ENCODE measurements at places on chromosomes 6 and 20.
A peak's percentile ranks its signal among the peaks of the same experiment; 100 is the strongest.

DNA sequence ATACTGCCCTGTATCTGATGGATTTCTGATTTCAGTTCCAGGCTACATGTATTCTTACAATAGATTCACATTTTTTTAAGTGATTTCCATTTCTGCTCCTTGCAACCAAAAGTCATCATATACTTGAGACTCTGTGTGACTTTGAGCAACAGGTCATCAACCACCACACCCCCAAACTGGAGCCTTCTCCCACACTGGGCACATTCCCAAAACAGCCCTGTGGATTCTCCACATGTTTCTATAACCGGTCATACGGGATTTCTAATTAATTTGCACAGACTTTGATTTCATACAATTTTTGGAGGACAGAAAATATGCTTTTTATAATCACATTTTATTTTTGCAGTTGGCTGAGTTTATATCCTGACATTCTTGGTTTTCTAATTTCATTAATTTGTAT lies 317.2 kb upstream of the ID4 start:
- no peak for DNase-seq

- DNase-seq, result peak; percentile 6
Observed at GRCh38 chr6:169793408-169793807, 42.0 kb downstream of the ERMARD start.

GRCh38 chr6:8065519-8065911 lies 1.3 kb upstream of the BLOC1S5 start:
- no peak for DNase-seq

DNA sequence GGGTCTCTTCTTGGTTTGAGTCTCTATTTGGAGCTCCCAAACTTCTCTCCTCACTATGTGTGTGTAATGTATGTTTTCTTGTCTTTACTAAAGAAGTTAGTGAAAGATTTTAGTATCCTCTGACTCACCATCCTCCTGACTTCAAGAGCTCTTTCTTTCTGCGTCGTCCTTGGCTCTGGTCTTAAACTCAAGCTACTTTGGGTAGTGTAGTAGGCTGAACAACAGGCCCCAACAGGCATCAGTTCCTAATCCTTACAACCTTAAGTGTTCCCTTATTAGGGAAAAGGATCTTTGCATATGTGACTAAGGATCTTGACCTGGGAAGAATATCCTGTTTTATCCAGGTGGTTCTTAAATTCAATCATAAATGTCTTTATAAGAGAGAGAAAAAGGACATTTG lies 810.2 kb downstream of the MAFB start:
- DNase-seq, result no peak

GRCh38 chr6:118971682-118972081 lies 36.7 kb upstream of the MCM9 start:
- DNase-seq, result no peak

DNA sequence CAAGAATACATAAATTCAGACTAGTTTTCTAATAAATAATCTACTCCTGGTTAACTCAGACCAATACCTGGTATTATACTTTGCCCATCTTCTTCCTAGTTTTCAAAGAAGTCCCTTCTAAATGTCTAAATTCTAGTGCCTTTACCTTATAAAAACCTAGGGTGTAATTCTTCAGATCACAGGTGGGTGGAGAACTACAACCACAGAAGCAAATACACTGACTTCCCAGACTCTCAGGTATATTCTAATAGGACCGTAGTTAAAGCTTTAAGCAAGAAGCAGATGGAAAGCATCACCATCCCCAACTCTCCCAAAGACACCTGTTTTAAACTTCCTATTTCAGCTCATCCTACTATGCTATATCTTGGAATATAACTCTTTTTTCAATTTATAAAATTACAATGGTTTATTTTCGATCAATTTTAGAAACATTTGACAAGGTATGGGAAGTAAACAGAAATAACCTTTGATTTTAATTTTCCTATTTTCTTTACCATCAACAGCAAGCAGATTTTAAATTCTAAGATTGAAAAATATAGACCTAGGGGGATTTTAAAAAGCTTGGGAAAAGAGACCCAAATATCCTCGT lies 15.8 kb downstream of the MAN1A1 start:
- DNase-seq, result no peak

DNA sequence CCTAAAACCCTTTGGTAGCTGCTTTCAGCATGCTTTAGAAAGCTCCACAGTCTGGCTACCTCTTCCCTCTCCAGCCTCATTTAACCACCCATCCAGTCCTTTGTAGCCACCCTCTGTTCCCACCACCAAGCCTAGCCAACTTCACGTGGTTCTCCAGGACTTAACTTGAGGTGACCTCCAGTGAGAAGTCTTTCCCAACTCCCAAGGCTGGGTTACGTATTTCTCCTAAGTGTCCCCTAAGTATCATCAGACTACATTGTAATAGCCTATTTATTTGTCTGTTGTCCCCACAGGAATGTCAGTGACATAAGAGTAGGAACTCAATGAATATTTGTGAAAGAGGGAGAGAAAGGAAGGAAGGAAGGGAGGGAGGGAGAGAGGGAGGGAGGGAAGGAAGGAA lies 431.9 kb upstream of the JARID2 start:
- DNase-seq, result no peak

DNA sequence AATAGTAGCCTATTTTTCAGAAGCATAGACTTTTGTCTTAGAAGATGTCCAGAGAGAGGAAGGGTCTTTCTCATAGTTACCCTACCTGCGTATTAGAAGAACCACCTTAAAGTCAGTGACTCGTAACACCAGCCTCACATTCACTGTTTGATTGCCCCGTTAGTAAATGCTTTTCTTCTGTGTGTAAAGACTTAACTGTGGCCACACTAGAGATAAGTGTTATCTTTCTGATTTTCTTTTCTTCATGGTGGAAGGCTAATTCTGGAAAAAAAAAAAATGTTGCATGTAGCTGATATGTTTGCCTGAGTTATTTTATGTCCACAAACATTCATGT lies 83.9 kb downstream of the SAMD3 start:
- no peak for DNase-seq

DNA sequence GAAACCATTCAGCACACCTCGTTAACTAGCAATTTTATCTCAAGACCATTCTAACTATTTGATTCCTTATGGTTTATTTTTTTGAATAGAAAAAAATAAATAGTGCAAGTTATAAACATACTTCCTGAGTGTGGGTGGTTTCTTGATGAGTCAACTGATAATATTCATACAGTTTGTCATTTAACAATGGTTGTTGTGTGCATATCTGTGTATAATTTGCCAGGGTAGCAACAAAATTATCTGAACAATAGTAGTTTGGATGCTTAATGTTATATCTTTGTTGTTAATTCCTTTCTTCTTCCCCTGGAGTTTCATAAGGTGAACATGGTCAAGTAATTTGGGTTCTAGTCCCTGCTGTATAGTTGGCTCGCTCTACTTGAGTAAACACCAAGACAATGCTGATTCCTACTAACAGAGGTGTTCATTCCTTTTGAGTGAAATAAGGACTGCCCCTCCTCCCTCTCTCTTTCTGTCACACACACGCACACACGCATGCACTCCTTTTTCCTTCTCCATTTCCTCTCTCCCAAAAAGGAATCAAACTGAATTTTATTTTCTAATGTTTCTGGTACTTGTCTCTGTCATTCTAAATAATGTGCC lies 938.1 kb upstream of the EPHA7 start:
- no peak for DNase-seq

DNA sequence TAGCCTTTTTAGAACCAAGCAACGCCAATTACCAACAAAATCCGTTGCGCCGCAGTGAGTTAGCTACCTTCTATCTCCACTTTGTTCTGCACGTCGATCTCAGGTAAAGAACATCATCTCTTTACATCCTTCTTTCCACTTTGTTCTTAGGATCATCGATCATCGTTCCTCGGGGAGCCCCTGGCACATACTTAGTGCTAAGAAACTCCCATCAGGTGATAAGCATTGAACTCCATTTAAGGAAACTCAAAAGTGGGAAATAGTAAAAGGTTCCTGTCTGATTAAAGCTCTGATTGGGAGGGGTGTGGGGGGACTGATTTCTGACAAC lies 227.0 kb upstream of the PRSS16 start:
- no peak for DNase-seq

DNA sequence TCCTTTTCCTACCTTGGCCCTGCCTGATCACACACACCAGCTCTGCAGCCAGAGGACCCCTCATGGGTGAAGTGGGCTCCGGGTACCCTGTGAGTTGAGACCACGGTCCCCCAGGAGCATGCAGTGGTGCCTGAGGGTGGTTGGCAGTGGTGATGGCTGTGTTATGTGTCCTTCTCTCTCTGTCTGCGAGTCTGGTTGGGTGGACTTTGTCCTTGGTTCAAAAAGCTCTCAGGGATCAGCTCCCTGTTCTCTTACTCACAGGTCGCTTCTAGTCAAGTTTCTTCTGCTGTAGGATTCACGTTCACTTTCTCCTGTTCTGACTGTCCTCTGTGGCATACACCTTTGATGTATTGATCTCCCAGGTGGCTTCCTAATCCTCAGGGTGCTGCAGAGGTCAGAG lies 84.6 kb downstream of the TXNDC5 start:
- no peak for DNase-seq

DNA sequence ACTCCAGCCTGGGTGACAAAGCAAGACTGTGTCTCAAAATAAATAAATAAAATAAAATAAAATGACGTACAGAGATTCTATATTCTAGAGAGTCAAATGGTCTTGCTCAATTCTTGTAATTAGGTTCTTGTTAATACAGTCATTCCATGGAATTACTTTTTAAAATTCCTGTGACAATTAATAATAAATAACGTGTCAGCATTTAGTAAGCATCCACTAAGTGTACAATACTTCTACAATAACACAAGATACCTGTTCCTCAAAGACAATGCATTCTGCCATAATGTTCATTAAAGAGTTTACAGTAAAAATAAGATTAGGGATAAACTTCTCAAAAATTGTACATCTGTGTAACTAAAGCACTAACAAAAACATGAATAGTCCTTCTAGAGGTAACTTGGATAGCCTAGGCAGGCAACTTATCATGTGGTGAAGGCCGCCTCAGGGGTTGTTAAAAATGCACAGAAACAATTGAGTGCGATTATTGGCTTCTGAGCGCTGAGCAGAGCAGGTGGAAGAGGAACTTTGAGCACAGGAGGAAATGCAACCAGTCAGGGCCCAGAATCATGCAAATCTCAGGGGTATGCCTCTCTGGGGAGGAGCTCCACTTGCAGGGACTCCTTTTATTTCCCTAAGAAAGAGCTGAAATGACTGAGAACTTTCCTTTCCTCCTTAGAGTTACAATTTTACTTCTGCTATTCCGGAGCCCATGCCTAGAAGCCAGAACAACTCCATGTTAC lies 37.1 kb downstream of the QRSL1 start:
- peak; percentile 28 for DNase-seq

GRCh38 chr6:52976591-52977035 lies 18.5 kb downstream of the GSTA4 start:
- DNase-seq, result no peak

DNA sequence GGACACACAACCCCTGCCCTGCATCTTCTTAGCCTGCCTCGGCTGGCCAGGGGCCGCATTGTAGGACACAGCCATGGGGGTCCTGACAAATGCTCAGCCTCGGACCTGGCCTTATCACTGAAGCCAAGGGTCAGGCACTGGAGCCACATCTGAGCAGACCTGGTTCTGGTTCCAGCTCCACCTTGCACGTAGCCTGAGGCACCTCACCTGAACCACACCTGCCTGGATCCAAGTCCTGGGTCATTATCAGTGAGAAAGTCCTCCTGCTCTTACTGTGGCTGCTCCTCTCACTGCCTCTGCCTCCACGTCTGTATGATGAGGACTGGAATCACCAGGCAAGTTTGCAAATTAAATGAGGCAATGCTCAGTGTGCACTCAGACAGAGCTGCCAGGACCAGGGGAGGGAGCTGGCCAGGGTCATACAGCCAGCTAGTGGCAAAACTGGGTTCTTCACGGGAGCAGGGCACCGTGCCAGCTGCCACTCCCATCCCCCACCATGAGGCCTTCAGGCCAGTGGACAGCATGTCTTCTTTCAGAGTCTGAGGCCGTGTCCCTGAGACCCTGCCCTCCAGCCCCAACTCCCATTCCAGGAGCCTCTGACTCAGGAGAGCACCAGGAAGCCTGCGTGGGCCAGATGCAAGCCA lies 40.2 kb downstream of the MRPL14 start:
- no peak for DNase-seq

DNA sequence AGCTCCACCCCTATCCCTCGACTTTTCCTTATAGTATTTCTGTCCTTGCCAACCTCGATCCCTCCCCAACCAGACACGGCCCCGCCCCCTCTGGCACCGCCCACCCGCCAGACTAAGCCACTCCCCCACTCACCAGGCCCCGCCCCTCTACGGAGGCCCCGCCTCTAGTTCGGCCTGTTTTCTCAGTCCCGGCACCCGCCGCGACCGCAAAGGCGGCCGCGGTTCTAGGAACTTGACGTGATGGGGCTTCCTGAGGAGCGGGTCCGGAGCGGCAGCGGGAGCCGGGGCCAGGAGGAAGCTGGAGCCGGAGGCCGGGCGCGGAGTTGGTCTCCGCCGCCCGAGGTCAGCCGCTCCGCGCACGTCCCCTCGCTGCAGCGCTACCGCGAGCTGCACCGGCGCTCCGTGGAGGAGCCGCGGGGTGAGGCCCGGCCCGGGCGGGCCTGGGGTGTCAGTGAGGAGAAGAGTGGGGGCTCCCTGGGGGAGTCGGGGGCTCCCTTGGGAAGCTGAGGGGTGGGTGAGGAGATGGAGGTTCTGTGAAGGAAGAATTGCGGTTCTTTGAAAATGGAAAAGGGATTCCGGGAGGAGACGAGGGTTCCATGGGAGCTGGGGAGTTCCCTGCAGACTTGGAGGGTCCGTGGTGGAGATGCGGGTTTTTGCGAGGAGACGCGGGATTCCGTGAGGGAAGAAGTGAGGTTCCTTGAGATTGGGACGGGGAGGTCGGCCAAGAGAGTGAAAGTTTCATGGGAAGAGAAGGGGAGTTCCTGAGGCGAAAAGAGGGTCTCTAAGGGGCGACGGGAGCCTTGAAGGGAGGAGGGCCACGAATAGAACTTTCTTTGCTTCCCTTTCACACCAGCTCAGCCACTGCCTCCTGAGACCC lies at the start of gene ACSS2:
Gene ACSS2 (plus strand): TSS at position 207 of the 877 bp plus-strand sequence. CDS start 34 bp downstream, at position 241.
- peak; percentile 99 for DNase-seq

DNA sequence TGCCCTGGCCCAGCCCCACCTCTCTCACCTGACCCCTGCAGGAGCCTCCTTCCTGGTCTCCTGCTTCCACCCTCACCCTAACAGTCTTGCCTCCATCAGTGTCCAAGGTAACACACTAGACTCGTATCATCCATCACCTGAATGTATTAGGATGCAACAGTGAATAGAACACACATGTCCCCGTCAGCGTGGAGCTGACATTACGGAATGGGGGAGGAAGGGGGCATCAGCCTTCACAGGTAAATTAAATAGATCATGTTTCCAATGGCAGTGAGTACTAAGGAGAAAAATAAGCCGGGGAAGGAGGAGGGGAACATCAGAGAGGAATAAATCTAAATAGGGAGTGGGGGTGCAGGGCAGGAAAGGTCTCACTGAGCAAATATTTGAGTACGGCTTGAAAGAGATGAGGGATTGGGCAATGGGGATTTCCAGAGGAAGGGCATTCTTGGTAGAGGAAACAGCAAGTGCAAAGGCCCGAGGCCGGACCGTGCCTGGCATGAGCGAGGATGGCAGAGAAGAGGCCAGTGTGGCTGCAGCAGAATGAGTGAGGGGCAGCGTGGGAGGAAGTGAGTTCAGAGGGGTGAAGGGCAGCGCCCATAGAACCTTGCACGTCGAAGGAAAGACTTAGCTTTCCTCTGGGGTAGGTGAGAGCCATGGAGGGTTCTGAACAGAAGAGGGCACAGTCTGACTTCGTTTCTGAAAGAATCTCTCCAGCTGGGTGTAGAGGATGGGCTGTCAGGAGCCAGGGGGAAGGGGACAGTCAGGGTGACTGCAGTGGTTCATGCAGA lies 110.1 kb upstream of the PTPN1 start:
- DNase-seq, result no peak

- DNase-seq, result no peak
Observed at GRCh38 chr20:57679113-57679512, 30.7 kb downstream of the PMEPA1 start.

GRCh38 chr20:51565298-51566144 lies 23.0 kb upstream of the NFATC2 start:
- DNase-seq, result peak; percentile 64
